ENCODE measurements at places on chromosomes 12 and 14.
A peak's percentile ranks its signal among the peaks of the same experiment; 100 is the strongest.

GRCh38 chr14:22593189-22593588, 4.2 kb upstream of the DAD1 start:
- no peak for DNase-seq

GRCh38 chr12:109949089-109949488, 47.1 kb downstream of the GIT2 start:
- DNase-seq, result no peak

DNA sequence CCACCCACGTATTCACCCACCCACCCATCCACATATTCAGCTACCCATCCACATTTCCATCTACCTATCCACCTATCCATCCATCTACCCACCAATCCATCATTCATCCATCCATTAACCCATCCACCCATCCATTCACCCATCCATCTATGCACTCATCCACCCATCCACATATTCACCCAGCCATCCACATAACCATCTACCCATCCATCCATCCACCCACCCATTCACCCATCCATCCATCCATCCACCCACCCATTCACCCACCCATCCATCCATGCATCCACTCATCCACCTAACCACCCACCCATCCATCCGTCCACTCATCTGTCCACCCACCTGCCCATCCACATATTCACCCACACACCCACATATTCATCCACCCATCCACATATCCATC, 70.5 kb downstream of the LGMN start:
- DNase-seq, result no peak

- no peak for DNase-seq
Observed at GRCh38 chr12:101653503-101653902, 43.9 kb upstream of the CHPT1 start.

GRCh38 chr14:104865631-104866441, 768 bp downstream of the CEP170B start:
- DNase-seq, result peak; percentile 19

DNA sequence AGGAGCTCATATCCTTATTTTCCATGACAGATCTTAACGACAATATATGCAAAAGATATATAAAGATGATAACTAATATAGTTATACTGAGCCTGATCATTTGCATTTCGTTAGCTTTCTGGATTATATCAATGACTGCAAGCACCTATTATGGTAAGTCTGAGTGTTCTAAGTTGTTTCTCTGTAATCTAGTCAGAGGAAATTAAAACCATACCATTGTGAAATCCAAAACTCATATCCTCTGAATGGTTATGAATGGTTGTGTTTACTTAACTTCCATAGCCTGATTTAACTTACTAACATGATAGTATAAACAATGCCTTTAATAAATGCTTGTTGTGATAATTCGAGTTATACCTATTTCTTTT, 760 bp downstream of the TMEM19 start:
- DNase-seq, result no peak

- no peak for DNase-seq
Observed at GRCh38 chr14:21102521-21103410, 1.9 kb downstream of the TMEM253 start.

- no peak for DNase-seq
Observed at GRCh38 chr12:116922194-116922897, 11.6 kb downstream of the FBXW8 start.

DNA sequence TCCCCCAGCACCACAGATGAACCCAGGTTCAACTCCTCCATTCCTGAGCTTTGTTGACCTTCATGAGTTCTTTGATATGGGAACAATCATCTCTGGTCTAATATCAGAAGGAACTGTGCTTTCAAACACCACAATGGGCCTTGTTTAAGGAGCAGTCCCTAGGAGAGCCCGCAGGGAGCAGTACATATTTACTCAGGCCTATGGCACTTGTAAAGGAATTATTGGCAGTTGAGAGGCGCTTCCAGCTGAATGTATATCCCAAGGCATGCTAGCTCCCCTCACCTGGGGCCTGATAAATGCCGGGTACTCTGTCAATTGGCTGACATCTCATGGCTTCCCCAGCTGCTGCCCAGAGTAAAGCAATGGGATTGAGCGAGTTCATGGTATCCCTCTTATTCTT, 76.2 kb downstream of the ZFP36L1 start:
- no peak for DNase-seq

DNA sequence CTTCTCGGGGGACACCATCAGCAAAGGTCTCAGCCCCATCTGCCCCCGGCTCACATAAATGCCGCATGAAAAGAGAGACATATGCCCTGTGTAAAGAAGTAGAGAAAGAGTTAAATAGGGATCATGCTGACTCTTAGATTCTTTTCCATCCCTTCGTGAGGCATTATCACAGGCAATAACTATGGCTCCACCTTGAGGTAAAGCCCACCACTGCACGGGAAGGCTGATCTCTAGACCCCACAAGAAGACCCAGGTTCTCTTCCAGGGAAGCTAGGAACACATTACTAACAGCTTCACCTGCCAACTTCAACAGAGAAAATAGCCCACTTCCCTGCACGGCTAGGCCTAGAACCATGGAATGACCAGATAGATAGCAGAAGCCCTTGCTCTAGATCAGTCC, 14.1 kb upstream of the NOP2 start:
- DNase-seq, result no peak

GRCh38 chr12:15982471-15982870, 71.3 kb downstream of the DERA start:
- peak; percentile 49 for DNase-seq

GRCh38 chr12:60263161-60263560, 667.3 kb downstream of the SLC16A7 start:
- no peak for DNase-seq

GRCh38 chr12:21539797-21540196, 13.7 kb downstream of the SPX start:
- DNase-seq, result no peak

DNA sequence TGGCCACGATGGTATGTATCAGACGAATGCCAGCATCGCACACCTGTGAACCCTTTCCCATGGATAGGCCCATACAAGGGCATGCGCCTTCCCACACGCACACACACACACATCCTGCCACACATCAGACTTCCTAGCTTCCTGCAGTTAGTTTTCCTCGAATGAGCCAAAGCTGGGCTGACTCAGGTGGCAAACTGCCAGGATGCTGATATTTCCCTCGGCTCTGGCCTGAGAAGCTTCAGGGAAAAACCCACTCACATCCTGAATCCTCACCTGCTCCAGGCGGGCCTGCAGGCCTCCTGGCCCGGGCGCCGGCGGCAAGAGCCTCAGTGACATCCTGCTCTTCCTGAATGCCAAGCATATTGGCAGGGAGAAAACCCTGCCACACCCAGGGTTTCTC, 22.4 kb downstream of the CALM1 start:
- peak; percentile 91 for DNase-seq

- no peak for DNase-seq
Observed at GRCh38 chr12:113048716-113049127, 7.8 kb upstream of the DTX1 start.

- no peak for DNase-seq
Observed at GRCh38 chr14:29858299-29858698, 69.3 kb downstream of the PRKD1 start.

- DNase-seq, result no peak
Observed at GRCh38 chr14:57818511-57818910, 47.4 kb downstream of the SLC35F4 start.

DNA sequence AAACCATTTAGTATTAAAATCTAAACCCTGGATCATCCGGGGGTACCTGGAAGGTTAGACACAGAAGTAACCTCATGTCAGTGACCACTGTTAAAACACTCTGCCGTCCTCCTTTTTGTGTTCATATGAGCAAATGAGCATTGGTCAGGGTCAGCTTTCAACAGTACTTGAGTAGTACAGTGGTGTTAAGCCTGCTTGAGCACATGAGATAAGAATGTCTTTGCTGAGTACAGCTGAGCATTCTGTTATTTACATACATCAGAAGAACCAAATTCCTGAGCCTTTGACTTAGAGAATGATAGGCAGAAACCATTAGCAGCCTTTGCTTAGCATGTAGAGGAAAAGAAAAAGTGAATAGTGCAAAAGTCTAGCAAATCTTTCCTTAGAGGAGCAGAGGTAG, 38.6 kb upstream of the LRTM2 start:
- DNase-seq, result no peak

GRCh38 chr12:91851741-91852477, 293.7 kb downstream of the BTG1 start:
- DNase-seq, result no peak

DNA sequence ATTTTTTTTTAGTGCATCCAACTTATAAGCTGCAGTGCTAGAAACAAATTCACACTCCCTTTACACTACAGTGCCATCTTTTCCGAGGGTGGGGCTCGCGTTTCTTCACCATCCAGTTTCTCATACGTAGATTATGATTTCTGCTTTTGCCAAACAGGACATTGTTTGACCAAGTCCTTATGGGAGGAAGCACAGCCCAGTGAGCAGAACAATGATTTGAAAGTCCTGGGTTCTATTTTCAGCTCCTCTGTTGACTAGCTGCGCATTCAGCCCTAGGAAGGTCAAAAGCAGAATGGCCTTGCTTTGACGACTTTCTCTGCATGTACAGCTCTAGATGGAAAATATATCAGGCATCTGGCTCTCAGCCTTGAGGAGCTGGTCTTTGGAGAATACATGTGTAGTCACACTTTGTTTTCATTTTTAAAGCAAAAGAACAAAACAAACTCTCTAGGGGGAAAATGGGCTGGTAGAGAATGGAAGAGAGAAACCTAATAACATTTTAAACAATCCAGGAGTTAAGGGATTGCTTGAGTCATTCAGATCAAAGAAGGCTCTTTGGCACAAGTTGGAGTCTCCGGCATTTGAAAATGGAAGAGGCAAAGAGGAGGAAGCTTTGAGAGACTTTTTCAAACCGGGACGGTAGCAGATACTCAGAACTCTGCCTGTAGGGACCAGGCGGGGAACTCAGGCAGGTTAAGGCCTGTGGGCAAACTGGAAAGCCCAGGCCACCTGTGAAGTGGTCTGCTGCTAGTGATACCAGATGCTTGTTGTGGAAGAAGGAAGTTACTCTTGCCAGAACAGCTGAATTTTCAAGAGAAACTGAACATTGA, 257.3 kb upstream of the PLEKHG7 start:
- no peak for DNase-seq

DNA sequence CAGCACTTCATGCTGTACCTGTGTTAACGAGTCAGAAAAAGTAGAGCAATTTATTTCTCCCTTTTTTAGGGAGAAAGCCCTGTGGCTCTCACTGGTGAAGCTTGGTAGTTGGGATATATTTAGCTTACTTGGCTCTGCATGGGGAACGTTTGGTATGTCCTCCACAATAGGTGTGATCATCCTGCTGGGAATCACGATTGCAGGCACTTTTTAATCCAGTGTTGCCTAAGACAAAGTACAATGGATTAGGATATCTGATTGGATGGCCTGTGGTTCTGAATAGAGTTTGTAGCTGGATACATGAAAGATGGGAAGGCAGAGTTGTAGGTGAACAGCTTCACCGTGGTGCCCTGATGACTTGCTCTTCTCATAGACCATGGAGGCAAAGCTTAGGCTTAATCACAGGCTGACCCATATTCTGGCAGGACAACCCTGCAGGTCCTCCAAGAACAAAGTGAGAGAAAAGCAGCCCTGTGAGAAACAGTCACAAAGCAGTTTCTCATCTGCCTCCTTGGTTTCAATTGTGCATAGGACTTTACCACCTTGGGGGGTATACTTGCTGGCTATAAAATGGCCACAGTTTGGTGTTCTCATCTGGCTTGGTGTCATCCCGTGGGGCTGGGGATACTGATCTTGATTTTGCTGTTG, 7.5 kb downstream of the RESF1 start:
- DNase-seq, result no peak

DNA sequence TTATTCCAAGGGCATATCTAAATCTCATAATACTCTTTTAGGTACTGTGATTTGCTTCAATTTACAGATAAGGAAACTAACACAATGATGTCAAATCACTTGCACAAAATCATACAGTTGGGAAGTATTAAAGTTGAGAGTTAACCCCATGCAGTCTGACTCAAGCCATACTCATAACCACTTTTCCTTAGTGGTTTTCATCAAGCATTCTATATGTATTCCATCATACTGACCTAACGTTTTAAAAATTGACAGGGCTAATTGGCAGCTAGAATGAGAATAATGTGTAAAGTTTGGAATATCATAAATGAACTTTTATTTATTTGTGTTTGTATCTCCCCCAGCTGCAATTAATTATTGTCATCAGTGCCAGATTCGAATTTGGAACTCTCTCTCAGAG, 20.9 kb downstream of the PUS7L start:
- no peak for DNase-seq

DNA sequence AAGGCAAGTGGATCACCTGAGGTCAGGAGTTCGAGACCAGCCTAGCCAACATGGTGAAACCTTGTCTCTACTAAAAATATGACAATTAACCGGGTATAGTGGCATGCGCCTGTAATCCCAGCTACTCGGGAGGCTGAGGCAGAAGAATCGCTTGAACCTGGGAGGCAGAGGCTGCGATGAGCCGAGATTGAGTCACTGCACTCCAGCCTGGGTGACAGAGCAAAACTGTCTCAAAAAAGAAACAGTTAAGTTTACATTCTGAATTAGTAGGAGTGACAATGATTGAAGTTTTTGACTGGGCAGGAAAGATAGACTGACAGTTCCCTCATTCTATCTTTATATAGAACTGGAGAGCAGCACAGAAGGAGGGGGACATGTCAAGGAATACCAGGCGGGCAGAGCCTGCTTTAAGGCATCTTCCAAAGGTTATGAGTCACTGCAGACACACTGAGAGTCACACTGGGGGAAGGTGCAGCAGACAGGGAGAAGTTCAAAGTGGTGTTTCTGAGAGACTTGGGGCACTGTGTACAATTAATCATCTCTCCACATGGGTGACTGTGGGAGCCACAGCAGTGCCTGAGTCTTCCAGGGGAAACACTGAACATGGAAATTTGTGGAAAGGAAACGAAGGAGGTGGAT, 42.8 kb upstream of the RNASE3 start:
- DNase-seq, result no peak

DNA sequence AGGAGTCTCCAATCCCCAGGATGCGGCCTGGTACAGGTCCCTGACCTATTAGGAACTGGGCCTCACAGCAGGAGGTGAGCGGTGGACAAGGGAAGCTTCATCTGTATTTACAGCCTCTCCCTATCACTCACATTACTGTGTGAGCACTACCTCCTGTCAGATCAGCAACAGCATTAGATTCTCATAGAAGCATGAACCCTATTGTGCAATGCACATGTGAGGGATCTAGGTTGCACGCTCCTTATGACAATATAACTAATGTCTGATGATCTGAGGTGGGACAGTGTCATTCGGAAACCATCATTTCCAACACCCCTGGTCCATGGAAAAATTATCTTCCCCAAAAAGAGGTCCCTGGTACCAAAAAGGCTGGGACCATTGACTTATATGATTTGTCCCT, 1000.5 kb downstream of the FLRT2 start:
- no peak for DNase-seq

DNA sequence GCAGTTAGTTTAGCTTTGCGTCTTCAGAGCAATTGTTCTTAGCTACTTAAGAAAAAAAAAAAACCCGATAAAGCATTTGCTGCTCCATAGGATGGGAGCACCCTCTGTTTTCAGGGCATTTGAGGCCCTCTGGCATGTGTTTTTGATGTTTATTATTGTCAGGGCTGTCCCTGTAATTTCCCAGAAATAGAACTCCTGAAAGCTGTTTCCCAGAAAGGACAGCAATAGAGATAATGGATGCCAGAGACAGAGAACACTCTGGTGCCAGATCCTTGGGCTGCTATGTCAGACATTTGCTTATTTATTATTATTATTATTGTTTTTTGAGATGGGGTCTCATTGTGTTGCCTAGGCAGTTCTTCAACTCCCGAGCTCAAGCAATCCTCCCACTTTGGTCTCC, 201.3 kb downstream of the ALG10 start:
- no peak for DNase-seq

All from HS-27A (cell line).